Stimulated activated CD4-positive, alpha-beta T cell treated with anti-CD3 and anti-CD28 coated beads, Interleukin-1b, Interleukin-23, amount 100 ng/mL, for 4 hours (primary cell): ENCODE measurements at places on chromosomes 4 and X.

DNA sequence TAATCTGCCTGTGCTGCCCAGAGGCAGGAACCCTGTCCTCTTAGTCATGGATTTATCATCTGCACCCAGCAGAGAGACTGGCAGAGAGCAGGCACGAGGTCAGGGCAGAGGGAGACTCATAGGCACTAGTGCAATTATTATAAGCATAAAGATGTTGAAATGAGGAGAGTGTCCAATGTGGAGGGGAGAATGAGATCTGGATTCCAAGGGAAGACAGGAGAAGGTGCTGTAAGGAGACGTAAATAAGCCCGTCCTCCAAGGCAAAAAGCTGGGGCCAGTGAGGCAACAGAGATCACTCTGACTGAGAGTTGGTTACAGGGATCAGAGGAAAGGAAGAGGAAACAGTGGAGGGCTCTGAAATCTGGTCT lies 406.2 kb downstream of the MAPK10 start:
- DNase-seq, result no peak

GRCh38 chrX:9396930-9397329 lies 67.9 kb upstream of the TBL1X start:
- no peak for DNase-seq

DNA sequence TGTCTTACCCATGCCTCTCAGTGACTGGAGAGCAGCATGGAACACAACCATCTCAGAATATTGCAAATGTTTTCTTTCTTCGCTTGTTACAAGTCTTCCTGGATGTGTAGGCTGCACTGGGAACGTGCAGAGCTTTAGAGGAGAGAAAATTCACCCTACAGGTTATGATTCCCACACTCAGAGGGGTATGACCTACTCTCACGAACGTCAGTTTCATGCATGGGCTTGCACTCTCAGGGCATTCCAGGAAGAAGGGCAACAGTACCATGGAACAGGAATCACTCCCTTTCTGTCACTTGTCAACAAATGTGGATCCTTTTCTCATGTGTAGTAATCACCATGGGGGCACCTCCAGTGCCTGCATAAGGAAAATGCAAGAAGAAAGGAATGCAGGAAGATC lies 75.8 kb downstream of the NBDY start:
- no peak for DNase-seq

DNA sequence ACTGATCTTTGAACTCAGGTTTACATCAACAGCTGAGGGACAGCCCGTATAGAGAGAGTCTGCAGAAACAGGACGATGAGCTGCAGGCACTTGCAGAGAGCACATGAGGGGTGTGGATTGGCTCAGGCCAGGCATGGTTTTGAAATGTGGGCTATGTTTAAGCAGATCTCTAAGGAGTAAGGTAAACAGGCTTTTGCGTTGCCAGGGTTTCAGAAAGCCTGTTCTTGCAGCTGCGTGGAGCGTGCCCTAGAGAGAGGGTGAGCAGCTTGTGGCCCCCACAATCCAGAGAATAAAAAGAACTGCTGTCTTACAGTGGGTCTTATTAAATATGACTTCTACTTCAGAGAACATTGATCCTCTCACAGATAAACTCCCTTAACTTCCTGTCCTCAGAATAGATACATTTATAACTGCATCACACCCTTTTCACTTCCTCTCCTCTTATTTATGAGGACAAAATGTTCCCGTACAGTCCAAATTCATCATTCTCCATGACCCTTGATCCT lies 64.1 kb downstream of the TMA16 start:
- no peak for DNase-seq

DNA sequence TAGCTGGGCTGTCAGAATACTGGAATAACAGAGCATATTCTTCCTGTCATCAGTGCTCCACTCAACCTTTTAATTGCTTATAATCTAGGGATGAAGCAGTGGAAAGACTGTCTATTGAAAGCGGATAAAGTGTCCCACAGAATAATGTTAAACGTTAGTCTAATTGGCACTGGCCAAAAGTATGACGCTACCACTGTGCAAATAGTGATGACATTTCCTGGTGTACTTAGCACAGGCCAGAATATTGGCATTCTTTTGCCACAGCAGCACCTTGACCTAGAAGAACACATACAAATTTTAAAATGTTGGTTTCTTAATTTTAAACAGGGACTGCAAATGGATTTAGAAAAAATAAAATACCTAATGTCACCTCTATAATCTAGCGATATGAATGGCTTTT lies 635.2 kb upstream of the SPANXN1 start:
- DNase-seq, result no peak

- no peak for DNase-seq
These were observed 50.3 kb downstream of the MED28 start for GRCh38 chr4:17664755-17665154.

DNA sequence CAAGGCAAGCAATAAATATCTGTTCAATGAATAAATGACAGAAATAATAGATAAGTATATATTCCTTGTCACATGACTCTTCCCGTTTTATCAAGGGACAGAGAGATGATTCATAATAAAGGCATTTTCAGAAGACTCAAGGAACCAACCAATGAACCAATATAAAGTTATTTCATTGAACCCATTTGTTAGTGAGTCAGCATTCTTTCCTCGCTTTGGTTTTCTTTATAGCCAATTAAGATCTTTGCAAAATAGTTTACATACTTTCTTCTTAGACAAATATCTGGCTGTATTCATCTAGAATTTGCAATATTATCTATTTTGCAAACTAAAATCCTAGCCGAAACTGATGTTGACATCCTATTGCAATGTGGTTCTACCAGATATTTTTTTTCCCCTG lies 269.4 kb downstream of the IL15 start:
- no peak for DNase-seq

DNA sequence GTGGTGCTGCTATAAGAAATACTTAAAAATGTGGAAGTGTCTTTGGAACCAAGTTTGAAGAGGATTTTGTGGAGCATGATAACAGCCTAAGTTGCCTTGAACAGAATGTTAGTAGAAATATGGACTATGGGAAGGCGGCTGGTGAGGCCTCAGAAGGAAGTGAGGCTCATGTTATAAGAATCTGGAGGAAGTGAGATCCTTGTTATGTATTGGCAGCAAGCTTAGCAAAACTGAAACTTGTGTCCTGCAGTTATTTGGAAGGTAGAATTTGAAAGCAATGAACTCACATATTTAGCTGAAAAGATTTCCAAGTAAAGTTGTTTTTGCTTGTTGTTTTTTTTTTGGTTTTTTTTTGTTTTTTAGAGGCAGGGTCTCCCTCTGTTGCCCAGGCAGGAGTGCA lies 13.6 kb upstream of the MED14 start:
- no peak for DNase-seq

DNA sequence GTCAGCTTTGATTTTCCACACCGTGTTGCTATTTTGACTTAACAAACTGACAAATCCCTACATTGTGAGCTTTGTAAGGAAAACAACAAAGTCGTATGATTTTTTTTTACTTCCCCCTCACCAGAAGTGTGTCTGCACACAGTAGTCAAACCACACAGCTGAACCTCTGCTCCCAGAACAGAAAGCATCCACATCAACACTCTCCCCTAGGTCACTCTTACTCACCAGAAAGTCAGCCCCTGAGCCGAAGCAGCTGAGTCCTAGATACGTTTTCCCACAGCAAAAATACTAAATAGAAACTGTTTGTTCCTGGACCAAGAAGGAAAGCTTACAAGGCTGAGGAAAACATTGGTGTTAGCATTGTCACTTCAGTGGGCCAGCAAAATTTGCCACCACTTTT lies 305.7 kb downstream of the DHX15 start:
- DNase-seq, result no peak

DNA sequence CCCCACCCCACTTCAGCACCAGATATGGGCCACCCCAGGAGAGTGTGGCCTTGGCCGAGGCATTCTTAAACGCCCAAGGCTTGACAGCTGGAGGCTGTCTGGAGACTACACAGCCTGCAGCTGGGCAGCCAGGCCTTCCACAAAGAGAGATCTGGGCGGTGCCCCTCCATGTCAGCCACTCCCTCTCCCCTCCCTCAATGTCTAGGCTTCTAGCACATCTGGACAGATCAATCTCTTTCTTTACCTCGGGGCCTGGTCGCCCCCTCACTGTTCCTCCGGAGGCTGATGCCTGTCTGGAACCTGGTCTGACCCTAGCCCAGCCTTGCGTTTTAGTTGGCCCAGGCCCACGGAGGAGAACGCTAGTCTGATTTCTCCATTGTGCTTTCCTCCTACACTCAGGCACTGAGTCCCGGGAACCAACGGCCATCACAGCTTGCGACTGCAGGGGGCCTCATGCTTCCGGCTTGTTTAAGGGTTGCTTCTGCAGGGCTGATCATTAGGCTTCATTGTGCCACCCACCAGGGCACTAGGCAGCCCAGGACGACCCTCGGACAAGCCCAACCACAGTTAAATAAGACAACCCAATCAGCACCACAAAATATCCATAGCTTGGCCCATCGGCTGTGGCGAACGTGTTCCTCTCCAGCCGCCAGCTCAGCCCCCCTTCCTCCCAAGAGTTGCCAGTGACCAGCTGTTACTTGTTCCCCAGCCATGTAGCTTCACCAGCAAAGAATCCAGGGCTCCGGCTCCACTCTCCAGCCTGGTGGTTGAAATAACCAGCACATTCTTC lies 200.6 kb downstream of the BCOR start:
- DNase-seq, result no peak

- no peak for DNase-seq
These were observed 67.6 kb upstream of the MTNR1A start for GRCh38 chr4:186622788-186623464.

DNA sequence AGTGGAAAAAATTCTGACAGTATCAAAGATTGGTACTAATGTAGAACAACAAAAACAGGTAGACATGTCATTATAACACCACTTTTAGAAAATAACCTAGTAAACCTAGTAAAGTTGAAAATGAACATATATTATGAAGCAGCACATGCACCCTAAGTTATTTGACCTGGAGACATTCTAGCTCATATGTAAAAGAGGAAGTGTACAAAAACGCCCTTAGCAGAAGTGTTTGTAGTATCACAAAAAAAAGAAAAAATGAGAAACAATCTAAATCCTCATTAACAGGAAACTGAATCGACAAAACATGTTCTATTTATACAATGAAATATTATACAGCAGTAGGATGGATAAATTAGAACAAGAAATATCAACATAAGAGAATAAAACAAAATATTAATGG lies 318.9 kb upstream of the PPP1R2C start:
- no peak for DNase-seq

DNA sequence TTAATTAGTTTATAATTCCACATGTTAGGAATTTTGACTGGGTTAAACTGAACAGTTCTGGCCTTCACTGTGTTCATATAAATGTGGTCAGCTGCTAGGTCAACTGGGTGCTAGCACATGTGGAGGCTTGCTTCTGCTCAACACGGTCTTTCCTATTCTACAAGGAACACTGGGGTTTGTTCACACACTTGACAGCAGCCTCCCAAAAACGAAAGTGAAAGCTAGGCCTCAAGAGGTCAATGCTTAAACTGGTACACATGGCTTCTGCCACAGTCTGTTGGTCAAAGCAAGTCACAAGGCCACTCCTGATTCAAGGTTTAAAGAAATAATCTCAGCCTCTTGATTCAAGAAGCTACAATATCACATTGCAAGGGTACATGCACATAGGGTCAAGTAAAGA lies 126.5 kb downstream of the QDPR start:
- no peak for DNase-seq

DNA sequence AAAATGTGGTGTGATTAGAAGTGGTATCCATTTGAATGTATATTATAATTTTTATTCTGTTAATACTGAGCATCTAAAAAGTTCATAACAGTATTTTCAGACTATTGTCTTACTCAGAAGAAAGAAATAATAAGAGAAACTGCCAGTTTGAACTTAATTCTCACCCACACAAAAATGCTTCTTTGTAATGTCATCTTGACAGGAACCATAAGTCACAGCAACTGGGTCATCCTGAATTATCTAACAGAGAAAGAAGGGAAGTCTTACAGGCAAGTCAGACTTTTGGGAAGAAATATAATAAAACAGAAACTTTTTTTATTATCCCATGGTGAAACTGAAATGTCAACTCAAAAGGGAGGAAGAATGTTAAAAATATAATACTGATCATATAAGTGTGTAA lies 83.1 kb downstream of the NDST4 start:
- no peak for DNase-seq

GRCh38 chr4:3310301-3311094 lies 17.7 kb downstream of the RGS12 start:
- no peak for DNase-seq

- no peak for DNase-seq
These were observed 236.5 kb downstream of the CBR4 start for GRCh38 chr4:168773388-168774195.

DNA sequence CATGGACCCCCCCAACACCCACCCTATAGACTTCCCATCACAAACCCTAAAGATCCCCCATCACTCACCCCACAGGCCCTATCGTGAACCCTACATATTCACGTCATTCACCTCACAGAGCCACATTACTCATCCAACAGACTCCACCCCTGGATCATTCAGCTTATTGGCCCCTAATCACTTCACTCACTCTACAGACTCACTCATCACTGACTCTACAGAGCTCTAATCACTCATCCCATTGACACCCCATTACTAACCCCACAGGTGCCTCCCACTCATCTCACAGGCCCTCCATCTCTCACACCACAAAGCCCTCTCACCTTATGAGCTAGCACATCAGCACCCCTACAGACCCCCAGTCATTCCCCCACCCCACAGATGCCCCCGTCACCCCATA lies 6.3 kb upstream of the TBC1D25 start:
- no peak for DNase-seq

DNA sequence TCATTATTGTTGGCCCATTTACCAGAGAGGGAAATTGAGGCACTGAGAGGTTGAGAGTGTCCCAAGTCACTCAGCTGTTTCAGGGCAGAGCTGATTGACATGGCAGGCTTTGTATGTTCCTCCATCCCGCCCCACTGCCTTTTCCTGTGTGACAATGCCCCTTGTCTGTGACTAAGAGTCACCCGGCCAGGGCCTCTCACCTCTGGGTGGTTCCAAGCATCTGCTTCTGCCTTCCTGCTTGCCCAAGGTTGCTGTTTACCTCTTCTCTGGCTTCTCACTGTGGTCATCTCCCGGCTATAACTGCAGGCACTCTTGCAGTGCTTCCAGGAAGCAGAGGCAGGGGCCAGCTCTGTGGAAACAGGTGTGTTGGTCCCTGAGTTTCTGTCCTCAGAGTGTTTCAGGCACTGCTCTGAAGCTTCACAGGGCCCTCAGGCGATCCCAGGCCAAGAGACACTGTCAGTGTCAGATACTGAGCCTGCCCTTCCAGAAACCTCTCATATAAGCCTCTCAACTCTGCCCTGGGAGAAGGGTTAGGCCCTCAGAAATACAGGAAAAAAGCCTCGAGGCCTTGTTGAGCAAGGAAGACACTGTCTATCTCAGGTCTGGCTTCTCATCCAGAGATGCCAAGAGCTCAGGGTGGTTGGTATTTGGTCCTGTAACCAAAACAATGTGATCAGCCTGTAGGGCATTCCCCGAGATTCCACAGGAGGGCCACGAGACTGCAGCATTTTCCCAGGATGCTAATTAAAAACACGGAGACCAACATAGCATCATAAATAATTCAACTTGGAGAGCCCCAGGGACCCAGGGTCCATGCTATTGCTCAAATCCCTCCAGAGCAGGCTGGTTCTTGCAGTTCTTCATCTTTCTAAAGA lies 42.0 kb upstream of the PROM1 start:
- no peak for DNase-seq

GRCh38 chr4:181855307-181855706 lies 387.9 kb upstream of the TENM3 start:
- no peak for DNase-seq

GRCh38 chrX:109952985-109953905 lies 49.7 kb upstream of the TMEM164 start:
- no peak for DNase-seq
